Activated CD4-positive, alpha-beta T cell treated with anti-CD3 and anti-CD28 coated beads for 48 hours (primary cell): ENCODE measurements at places on chromosomes 7 and 10.

- peak; percentile 54 for DNase-seq
Observed at GRCh38 chr10:28991333-28992270, 297.3 kb upstream of the LYZL1 start.

DNA sequence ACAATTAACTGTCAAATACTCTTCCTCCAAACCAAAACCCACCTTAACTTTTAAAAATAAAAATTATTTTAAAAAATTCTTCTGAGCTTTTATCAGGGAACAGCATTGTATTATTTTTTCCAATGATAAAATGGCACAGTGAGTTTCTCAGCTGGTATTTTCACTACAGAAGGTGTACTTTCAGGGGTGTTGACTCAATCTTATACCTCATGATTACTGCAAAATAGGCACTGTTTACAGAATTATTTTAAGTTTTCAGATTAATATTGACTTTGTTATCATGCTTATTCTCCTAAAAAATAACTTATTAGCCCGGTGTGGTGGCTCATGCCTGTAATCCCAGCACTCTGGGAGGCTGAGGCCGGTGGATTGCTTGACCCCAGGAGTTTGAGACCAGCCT is 24.3 kb downstream of the RHEB start:
- no peak for DNase-seq

- no peak for DNase-seq
Observed at GRCh38 chr7:88165697-88166096, 54.1 kb downstream of the SRI start.

GRCh38 chr7:101833799-101834198 is 16.4 kb downstream of the CUX1 start:
- no peak for DNase-seq

DNA sequence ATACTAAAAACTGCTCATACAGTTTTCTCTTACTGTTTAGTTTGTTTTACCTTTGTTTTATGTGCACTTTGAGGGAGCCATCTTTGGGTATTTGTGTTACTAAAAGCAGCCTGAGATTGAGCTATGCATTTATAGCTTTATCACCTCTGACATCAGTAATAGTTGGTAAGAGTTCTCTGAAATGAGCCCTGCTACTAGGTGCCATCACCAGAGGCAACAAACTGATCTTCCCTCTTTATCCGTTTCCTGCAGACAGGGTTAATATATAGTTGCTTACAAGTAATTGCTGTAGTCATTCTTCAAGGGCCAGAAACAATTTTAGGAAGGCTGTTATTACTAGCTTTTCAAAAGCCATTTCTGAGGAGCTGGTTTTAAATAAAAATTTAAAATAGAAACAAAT is 49.1 kb downstream of the KIF20B start:
- DNase-seq = no peak

GRCh38 chr7:95316588-95316987 is 7.7 kb downstream of the PON1 start:
- DNase-seq = no peak

GRCh38 chr7:80843018-80843677 is 75.7 kb downstream of the SEMA3C start:
- no peak for DNase-seq

GRCh38 chr10:46253076-46254006 is 33.5 kb upstream of the ANTXRL start:
- DNase-seq = no peak

DNA sequence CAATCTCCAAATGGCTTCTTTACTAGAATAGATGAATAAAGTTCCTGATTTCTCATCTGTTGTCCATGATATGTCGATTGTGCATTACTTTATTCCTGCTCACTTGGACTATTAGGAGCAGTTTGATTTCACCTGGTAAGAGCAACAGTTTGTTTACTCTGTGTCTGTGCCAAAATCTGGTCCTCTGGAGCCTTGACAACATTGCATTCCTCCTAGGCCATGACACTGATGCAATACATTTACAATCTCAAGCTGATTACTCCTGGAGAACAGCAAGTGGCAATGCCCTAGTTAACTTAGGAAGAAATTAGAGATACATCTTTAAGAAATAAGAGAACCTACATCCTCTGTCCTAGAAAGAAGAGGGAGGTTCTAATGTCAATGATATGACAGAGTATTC is 71.8 kb downstream of the SGCE start:
- DNase-seq = no peak

DNA sequence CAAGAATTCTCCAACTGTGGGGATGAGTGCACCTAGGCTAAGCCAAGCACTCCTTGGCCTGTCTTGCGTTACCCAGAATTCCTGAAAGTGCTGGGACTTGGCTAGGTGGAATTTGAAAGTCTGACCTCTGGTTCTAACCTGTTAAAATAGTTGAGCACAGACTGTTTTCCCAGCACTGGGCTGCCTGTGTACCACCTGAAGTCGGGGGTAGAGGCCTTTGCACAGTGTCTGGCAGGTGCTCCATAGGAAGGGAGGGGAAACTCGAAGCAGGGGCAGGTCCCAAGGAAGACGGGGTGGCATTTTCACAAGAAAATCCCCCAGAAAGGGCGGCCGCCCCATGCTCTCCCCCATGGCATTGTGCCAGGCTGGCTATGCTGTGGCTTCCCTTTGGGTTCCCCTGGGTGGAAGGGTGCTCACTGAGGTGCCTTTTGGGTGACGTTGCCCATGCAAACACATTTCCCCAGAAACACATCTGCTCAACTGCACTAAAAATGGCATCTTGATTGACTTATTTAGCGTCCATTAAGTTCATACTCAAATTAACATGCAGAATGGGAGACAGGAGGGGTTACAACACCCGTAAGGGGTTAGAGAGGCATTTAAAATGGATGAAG is 62.9 kb downstream of the SYPL1 start:
- DNase-seq = no peak

- no peak for DNase-seq
Observed at GRCh38 chr7:31076051-31076450, 23.9 kb downstream of the ADCYAP1R1 start.

- DNase-seq = no peak
Observed at GRCh38 chr10:44400541-44400940, 15.6 kb upstream of the CXCL12 start.

GRCh38 chr7:158849768-158850544 is 6.4 kb upstream of the DYNC2I1 start:
- no peak for DNase-seq

- DNase-seq = no peak
Observed at GRCh38 chr7:106050002-106050745, 61.9 kb downstream of the SYPL1 start.

GRCh38 chr7:5792792-5793191 is 11.3 kb upstream of the RNF216 start:
- no peak for DNase-seq

DNA sequence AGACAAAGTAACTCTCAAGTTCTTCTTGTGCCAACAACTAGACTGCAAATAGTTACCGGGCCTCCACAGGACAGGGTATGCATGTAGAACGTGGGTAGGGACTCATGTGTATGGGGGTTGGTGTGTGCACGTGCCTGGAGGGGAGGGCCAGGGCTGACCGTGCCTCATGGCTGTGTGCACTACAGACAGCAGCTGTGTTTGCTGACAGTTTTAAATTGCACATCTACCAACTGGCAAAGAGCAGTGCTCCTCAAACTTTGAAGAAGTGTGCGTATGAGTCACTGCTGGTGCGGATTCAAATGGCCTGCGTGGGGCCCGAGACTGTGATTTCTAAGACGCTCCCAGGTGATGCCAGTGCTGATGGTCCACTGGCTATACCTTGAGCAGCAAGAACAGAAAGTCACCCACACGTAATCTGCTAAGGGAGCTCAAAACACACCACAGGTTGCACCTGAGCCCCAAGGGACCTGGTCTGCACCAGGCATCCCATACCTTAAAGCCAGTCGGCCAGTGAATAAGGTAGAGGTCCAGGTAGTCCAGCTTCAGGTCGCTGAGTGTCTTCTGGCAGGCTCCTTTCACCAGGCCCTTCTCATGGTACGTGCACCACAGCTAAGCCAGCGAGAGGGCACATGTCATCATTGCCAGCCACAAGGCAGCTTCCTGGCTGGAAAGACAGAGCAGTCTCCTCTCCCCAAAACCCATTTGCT is 8.5 kb downstream of the AKR1B1 start:
- no peak for DNase-seq

DNA sequence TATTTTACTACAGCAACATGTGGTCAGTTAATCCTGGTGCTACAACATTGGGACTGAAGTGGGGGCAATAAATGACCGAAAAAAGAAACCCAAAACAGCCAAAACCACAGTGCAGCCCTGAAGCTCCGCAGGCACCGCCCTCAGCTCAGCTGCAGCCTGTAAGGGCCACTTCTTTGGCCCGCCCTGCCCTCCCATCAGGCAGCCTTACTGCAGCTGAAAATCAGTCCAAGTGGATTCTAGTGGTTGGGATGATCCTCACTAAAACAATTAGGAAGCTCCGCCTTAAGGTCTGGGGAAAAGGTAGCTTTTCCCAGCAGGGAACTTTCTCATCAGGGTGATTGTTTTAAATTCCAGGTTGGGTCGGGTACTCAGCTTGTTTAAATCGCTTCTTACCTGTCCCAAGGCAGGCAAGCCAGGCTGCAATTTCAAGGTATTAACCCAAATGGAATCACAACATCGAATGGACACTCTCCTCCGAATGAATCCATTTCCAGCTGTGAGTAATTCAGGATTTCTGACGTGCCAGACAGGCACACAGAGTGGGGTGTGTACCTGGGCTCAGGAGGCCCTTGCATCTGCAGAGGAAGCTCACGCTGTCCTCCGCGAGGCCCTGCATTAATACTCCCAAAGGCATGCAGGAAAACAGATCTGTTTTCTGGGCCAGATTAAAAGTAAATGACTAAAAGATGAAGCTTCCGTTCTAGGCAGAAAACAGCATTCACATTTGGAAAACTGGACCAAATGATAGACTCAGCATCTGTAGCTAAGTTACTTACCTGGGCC is 104.3 kb downstream of the CREB5 start:
- no peak for DNase-seq

DNA sequence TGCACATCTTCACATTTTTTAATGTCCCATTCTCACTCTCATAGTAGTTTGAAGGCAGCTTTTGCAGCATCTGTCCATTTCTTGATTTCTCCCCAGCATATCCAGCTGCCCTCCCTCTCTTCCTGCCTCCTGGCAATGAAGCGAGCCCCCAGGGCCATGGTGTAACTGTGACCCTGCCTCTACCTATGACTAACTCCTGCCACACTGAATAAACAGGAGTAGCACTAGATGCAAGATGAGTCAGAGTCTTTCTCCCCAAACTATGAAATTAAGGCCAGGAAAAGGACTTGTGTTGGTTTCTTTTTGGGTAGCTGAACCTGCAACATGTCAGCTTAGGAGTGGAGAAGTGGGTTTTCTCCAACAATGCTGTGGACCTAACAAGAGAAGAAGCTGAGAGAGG is 329.0 kb downstream of the RNLS start:
- DNase-seq = no peak

GRCh38 chr7:77913977-77914607 is 115.5 kb downstream of the PHTF2 start:
- DNase-seq = no peak

DNA sequence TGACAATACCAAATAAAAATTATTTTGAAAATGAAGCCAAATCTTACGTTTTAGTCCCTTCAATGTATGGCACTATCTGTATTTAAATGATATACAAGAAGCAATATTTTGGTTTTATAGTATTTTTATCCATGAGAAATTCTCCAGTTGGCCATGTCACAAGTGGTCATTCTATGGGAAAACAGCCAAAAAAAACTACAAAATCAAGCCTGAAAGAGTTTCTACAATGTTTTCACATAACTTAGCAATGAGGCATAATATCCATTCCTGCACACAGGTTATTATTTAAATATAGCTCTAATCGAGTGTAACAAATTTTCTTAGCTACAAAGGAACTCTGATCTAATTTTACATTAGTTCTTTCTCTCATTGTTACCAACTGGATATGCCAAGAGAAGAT is 5.4 kb downstream of the RAB11FIP2 start:
- DNase-seq = no peak

DNA sequence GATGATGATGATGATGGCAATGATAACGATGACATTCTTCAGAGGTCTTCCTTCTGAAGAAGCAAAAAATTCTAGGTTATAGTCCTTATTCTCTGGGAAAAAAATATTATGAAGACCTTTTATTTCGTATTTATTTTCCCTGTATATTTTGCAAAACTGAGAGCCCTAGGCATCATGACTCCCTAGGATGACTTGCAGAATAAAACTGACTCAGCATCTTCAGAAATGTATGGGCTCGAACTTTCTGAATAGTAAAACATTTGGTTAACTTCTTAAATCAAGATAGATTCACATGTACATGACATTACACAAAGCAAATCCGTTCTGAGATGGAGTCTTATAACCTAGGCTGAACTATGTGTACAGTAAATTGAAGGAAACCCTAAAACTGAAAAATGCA is 29.4 kb downstream of the DKK1 start:
- DNase-seq = no peak

GRCh38 chr7:106018566-106019469 is 55.8 kb downstream of the CDHR3 start:
- no peak for DNase-seq

- no peak for DNase-seq
Observed at GRCh38 chr7:124701955-124702354, 63.6 kb downstream of the GPR37 start.

GRCh38 chr7:72234086-72234485 is 178.1 kb downstream of the CALN1 start:
- no peak for DNase-seq

GRCh38 chr10:95406651-95407280 is 116.0 kb upstream of the PDLIM1 start:
- DNase-seq = no peak

DNA sequence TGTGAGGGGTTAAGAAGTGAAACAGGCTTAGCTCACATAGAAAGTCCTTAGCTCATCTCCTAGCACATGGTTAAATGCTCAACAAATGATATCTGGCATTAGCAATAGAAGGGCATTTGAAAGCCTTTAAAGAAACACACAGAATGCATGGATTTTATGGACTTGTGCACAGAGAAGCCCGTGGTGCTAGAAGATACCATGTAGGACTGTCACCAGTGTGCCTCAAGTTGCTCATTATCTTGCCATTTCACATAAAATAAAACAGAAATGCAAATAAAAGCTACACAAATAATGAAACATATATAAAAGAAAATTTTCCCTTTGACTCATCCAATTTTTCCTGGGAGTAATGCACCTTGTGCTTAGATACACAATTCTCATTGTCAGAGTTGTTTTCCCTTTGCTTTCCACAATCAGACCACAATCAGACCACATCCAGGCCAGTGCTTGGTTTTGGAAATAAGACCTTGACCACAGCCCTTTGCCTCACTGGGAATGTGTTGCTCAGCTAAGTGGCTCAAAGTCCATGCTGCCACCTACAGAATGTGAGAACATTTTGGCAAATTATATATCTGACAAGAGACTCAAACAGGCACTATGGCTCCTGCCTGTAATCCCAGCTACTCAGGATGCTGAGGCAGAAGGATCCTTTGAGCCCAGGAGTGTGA is 9.5 kb upstream of the WDR11 start:
- DNase-seq = no peak

GRCh38 chr7:87445897-87446296 is 29.6 kb downstream of the ABCB4 start:
- no peak for DNase-seq
